ENCODE measurements at places on chromosomes 6 and 20.
A peak's percentile ranks its signal among the peaks of the same experiment; 100 is the strongest.

- DNase-seq, result no peak
These were observed 1.2 kb downstream of the GGT7 start for GRCh38 chr20:34871320-34871926.

- peak; percentile 88 for DNase-seq
These were observed 12.4 kb downstream of the MAP1LC3A start for GRCh38 chr20:34570859-34571306.

DNA sequence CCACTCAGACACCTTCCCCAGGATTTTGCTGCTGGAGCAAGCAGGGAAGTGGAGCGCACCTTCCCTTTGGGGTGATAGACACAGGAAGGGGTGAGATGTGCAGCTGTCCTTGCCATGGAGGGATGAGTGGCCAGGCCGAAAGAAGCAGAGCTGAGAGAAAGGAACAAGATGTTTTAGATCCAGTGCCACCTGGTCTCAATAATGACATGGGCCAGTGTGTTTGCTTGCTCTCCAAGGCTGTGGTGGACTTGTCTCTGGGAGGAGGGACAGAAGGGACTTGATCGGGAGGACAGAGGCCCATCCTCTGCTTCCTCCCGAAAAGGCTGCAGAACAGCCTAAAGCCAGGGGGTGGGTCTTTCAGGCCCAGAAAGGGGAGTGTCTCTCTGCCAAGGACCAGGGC lies 61.7 kb upstream of the CCDC167 start:
- DNase-seq, result no peak

GRCh38 chr6:128138694-128139093 lies 237.8 kb upstream of the THEMIS start:
- DNase-seq, result no peak

DNA sequence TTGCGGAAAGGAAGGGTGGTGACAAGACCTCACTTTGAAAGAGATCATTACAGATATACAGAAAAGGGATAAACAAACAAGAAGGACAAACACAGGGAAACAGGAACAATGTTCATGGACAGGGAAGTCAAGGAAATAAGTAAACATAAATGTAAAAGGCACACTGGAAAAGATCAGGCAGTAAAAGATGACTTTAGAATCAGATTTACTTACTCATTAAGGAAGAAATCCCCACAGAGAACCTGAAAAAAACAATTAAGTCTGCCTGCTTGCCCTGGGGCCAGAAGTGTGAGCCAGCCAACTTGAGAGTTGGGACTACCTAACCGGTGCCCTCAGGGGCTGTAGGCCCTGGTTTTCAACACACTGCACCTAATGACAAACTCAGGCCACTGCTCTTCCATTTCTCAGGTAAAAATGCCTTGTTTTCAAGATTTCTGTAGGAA lies 1.7 kb downstream of the APMAP start:
- no peak for DNase-seq

- DNase-seq, result no peak
These were observed 660.1 kb upstream of the NRSN1 start for GRCh38 chr6:23465912-23466311.

GRCh38 chr20:23326774-23327173 lies 23.8 kb upstream of the NXT1 start:
- DNase-seq, result no peak

- no peak for DNase-seq
These were observed 1024.0 kb downstream of the GRIK2 start for GRCh38 chr6:102417368-102417998.

- peak; percentile 53 for DNase-seq
These were observed at the start of gene ENPP1 for GRCh38 chr6:131807644-131808459. ENPP1 (plus strand) TSS chr6:131808020; CDS start chr6:131808036, 16 bp downstream.

GRCh38 chr6:42813906-42814444 lies 32.1 kb downstream of the BICRAL start:
- no peak for DNase-seq

DNA sequence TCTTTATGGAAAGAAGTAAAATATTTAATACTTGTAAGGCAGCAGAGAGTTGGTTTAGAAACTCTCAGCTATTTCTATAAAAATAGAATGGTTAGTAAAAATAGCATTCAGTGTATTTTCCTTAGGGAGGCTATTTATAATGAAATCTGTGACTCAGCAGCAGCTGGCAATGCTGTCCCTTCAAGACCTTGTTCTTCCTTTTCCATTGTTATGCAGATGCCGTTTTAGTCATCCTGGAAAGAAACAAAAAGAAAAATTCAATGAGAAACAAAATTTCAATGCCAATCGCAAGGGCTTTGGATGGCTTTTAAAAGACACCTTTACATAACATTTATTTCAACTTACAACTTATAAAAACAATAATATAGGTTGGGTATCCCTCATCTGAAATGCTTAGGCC lies 17.5 kb downstream of the MPC1 start:
- DNase-seq, result peak; percentile 7

DNA sequence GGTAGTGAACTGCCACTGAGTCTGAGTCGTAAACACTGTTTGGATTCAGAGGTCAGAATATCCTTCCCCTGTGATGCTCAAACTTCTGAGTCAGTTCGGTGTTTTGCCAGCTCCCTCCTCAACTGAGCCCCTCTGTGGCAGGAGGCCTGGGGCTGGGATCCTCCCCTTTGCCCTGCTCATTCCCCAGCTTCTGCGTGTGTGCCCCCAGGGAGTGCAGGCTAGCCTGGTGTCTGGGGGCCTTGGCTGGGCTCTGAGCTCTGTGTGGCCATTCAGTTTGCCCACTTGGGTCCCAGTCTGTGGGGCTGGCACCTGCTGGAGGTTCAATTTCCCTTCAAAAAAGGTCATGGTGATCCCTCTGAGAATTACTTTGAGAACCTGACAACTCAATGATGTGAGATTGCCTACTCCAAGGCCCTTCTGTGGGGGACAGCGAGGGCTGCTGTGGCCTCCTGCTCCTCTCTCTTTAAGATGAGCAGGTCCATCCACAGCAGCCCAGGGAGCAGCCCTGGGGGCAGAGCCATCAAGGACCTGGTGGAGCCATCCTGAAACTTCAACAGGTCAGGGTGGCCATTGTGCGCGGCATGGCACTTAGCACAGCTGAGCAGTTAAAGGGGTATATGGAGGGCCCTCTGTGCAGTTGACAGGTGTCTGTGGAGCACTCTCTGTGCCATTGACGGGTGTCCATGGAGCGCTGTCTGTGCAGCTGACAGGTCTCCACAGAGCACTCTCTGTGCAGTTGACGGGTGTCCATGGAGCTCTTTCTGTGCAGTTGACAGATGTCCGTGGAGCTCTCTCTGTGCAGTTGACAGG lies 147.2 kb downstream of the SYCP2 start:
- no peak for DNase-seq

DNA sequence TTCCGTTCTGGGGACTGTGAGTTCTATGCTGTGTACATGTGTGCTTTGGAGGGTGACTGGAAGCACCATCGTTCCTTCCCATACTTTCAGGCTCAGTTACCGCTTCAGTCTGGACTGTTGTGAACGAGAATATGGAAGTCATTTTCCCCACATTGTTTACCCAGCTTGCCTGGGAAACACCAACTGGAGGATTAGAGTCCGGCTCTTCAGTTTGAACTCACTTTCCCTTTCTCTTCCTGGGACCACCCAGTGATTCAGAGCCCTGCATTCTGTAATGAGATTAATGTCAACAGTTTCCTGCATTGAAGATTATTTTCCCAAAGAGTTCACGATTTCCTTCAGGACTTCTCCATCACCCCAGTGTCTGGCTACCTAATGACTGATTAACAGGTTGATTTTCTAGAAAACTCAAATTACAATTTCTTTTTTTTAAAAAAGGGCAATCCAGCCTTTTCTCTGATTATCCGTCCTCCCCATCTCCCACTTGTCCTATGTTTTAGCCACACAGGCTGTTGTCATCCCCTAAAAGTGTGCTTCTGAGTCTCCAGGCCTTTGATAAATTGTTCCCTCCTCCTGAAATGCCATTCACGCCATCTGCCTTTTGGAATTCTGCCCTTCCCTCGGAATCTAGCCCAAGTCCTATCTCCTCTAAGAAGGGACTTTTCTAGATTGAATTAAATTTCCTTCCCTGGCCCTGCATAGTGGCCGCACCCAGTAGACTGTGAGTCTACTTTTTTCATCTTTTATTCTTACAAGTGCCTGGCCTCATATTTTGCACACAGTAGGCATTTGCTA lies 3.3 kb upstream of the TAGAP start:
- DNase-seq, result no peak

- DNase-seq, result no peak
These were observed 50.6 kb downstream of the CHD6 start for GRCh38 chr20:41567615-41568014.

DNA sequence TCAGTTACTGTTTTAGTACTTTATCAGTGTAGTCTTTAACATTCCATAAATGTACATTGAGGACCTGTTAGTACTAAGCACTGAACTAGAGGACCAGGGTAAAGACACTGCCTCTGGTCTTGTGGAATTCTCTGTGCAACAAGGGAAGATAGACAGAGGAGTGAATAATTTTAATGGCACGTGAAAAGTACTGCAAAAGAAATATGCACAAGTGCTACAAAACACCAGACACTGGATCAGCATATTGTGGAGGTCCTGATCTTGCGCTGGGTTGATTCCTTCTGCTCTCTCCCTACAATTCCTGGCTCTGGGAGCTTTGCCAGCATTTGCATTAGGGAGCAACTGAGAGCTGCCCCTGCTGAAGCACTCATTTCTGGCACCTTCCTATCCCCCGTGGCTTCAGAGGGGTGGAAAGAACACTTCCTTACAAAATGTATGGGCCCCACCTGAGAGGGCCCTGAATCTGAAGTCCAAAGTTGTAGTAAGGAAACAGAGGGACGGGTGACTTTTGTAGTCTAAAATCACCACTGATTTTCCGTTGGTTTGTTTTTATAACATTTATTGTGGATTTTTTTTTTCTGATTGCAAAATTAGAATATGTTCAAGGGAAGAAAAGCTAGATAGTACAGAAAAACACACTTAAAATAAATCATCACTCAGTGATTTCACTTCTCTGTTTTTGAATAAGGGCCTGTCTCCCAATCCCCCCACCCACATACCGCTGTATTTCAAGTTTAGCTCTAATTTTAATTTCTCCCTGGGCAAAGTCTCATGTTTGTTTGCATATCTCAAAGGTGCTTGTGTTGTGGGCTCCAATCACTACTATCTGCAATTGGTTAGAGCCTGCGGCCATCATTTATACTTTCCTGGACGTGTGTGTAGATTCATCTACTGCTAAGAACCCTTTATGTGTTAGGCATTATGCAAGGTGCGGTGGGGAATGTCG lies 4.9 kb downstream of the PKIG start:
- peak; percentile 42 for DNase-seq

- DNase-seq, result no peak
These were observed 32.4 kb upstream of the ENPP4 start for GRCh38 chr6:46097366-46097765.

DNA sequence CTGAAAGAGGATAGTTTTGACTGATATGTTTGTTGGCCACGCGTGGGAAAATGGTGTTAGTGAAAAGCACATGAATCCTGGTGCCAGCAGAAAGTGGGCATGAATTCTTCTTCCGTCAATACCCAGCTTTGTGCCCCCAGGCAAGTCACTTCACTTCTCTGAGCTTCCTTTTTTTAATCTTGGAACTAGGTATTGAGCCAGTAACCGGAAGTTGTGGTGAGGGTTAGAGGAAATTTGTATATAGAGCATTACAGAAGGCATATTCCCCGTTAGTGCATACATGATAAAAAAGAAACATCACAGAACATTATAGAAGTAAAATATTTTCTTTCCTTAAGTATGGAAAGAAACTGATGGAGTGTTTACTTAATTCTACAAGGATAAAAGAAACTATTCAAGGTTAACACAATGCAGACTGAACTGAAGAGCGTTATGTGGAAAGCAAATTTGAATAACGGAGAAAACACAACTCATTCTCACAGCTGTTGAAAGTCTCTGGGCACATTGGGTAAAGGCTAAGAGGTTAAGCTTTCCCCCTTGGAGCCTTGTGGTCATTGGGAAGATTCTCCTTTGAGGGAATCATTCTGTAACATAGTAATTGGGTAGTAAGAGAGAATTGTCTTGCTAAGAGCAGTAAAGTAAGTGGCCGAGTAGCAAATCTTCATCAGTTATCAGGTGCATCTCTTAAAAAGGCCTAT lies 223.1 kb downstream of the BCAS1 start:
- no peak for DNase-seq

- no peak for DNase-seq
These were observed 17.2 kb upstream of the LRRN4 start for GRCh38 chr20:6070829-6071695.

- DNase-seq, result peak; percentile 42
These were observed 7.4 kb downstream of the PERP start for GRCh38 chr6:138099832-138100231.

GRCh38 chr20:37885593-37886503 lies 17.1 kb upstream of the VSTM2L start:
- no peak for DNase-seq

DNA sequence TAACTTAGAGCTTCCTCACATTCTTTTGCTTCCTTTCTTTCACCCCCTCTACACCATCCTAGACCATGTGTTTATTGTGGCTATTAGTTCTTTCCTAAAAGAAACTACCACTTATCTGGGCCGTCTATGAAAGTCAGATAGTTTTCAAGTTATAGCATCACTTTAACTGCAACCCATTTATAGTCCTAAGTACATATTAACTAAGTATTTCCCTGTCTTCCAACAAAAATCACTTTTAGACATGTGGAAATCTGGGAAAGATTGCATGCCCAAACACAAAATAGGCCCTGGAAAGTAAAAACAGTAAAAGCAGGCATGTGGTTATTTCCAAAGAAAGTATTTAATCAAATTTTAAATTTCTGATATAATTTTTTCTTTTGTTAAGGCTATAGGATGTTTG lies 5.5 kb downstream of the MYLIP start:
- DNase-seq, result no peak

DNA sequence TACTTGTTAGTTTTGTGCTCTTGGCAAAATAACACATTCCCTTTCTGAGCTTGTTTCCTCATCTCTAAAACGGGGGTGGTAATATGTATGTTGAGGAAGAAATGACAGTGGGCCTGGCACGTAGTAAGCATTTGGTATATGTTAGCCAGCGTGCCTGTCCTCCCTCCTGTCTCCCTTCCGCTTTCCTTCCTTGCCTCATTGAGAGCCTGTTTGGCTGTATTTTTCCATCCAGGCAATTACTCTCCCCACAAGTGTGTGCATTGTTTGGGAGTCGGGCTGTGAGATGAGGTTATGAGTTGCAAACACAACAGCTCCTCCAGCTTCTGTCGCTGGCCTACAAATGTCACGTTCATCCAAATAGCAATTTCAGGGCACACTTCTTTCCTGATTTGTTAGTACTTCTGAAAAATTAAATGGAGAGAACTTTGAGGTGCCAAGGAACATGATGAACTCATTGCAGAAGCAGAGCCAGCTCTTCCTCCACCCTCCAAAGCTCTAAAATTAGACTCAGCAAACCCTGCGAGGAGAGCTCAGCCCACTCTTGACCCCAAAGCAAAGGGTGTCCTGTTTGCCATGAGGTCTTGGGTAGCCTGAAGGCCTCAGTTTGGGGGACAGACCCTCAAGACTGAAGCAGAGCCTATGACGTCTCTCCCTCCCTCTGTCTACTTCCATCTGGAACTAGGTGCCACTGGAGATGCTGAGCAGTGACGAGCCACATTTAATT lies 50.7 kb upstream of the TOX2 start:
- no peak for DNase-seq

Measured in fibroblast of villous mesenchyme (primary cell).